Uterus (tissue), 4 donors: ENCODE measurements at places on chromosomes 11 and 22. TPM values are rescaled to one million over a fixed set of nuclear protein-coding genes. Genes with fewer than 3 reads are reported as not detected.

The PKP3 gene
- 0.46 TPM for total RNA-seq

The ACR gene
- total RNA-seq, result not detected

The CLCF1 gene
- total RNA-seq, result 19.3 TPM

The GRAP2 gene
- total RNA-seq, result not detected

The SHANK3 gene
- total RNA-seq, result 101 TPM

The CNIH2 gene
- total RNA-seq, result 1.2 TPM

- H3K4me1 ChIP-seq, result peaks cover 4% of the 10 kb centered on the region
- H3K27ac ChIP-seq, result peak overlapping the region; percentile 65
- H3K4me3 ChIP-seq, result peak overlapping the region; percentile 42
- DNase-seq, result no peak
Observed at GRCh38 chr22:41368543-41369423, 13.0 kb upstream of the TEF start.

GRCh38 chr22:17841836-17842235 lies 67.6 kb upstream of the BID start:
- DNase-seq, result no peak
- H3K4me1 ChIP-seq, result peaks cover 1% of the 10 kb centered on the region
- H3K27me3 ChIP-seq, result no peaks in the 10 kb centered on the region
- no peaks in the 10 kb centered on the region for H3K36me3 ChIP-seq
- H3K4me3 ChIP-seq, result no peak overlapping the region

DNA sequence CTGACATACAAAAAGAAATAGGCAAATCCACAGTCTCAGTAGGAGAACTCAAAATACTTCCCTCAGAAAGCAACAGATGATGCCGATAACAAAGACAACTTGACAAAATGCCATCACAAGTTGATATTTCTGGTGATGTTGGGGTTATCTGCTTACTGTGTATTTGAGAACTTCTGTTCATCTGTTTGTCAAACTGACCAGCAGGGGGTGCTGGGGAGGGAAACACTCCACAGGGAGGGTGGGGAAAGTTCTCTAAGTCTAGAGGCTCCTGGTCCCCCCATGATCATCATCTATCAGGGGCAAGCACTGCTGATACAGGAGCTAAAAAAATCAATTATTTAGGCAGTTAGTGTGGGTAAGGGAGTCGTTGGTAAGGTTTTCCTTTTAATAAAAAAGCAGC lies 19.2 kb downstream of the GLYATL1 start:
- DNase-seq, result no peak
- H3K4me3 ChIP-seq, result no peak overlapping the region
- no peak overlapping the region for H3K27ac ChIP-seq
- H3K36me3 ChIP-seq, result no peaks in the 10 kb centered on the region
- H3K27me3 ChIP-seq, result no peaks in the 10 kb centered on the region

- peak overlapping the region; percentile 100 for H3K27ac ChIP-seq
- DNase-seq, result no peak
- H3K4me3 ChIP-seq, result peak overlapping the region; percentile 86
- H3K27me3 ChIP-seq, result no peaks in the 10 kb centered on the region
- H3K4me1 ChIP-seq, result peaks cover 11% of the 10 kb centered on the region
Observed at GRCh38 chr11:123060277-123061000, 1.5 kb downstream of the HSPA8 start.

GRCh38 chr11:77401486-77402217 lies 72.2 kb downstream of the PAK1 start:
- H3K27ac ChIP-seq, result no peak overlapping the region
- H3K27me3 ChIP-seq, result no peaks in the 10 kb centered on the region
- H3K4me1 ChIP-seq, result no peaks in the 10 kb centered on the region
- H3K4me3 ChIP-seq, result no peak overlapping the region

DNA sequence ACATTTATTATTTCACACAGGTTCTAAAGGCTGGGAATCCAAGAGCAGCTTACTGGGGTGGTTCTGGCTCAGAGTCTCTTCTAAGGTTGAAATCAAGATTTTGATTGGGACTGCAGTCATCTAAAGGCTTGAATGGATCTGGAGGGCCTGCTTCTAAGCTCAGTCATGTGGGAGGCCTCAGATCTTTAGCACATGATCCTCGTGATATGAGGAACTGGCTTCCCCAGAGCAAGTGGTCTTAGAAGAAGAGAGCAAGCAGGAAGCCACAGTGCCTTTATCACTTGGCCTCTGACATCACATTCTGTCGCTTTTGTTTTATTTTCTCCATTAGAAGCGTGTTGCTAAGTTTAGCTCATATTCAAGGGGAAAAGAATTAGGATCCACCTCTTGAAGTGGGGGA lies 88.9 kb downstream of the ARFGAP2 start:
- no peaks in the 10 kb centered on the region for H3K36me3 ChIP-seq
- no peak overlapping the region for H3K27ac ChIP-seq
- H3K4me1 ChIP-seq, result no peaks in the 10 kb centered on the region
- DNase-seq, result no peak

GRCh38 chr11:69650832-69651344 lies 9.9 kb downstream of the CCND1 start:
- H3K4me1 ChIP-seq, result no peaks in the 10 kb centered on the region
- no peak for DNase-seq
- no peaks in the 10 kb centered on the region for H3K36me3 ChIP-seq
- no peaks in the 10 kb centered on the region for H3K27me3 ChIP-seq

- H3K4me3 ChIP-seq, result no peak overlapping the region
- DNase-seq, result no peak
- H3K4me1 ChIP-seq, result no peaks in the 10 kb centered on the region
- no peaks in the 10 kb centered on the region for H3K27me3 ChIP-seq
Observed at GRCh38 chr11:121425828-121426227, 26.3 kb upstream of the SORL1 start.

DNA sequence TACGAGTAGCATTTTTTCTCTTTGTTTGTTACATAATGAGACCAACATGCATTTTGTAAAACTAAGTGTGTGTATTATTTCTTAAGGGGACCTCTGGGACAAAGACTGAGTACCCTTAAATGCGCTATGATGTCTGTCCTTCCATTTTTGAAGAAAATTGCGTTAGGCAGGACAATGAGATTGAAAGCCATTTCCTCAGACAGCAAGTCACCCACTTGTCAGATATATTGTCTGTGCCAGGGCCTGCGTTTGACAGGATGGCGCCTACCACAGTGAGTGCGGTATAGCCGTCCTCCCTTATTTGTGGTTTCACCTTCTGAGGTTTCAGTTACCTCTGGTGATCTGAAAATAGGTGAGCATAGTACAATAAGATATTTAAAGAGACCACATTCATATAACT lies 2.2 kb downstream of the AP2A2 start:
- H3K27ac ChIP-seq, result no peak overlapping the region
- no peaks in the 10 kb centered on the region for H3K27me3 ChIP-seq
- H3K4me3 ChIP-seq, result no peak overlapping the region
- no peak for DNase-seq
